ENCODE measurements at places on chromosomes 5 and 9.

- no peak for DNase-seq
These were observed 27.4 kb downstream of the LNPEP start for GRCh38 chr5:96963267-96963666.

DNA sequence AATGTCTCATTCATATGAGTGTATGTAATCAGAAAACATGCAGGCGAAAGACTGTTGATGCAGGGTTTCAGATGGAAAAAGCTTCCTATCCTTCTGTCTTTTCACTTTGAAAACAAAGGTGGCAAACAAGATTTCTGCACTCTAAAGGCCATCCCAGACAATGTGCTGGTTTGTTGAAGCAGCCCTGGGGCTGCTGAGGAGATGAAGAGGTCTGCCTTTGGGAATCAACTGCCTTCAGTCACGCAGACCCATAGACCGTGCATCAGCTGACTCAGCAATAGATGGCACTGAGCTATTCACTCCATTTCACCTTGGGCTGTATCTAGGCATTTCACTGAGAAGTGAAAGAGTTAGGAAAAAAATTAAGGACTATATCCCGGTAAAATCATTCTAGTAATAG, 60.5 kb upstream of the C5orf46 start:
- DNase-seq, result no peak

- no peak for DNase-seq
These were observed 115.7 kb downstream of the SUSD1 start for GRCh38 chr9:112059145-112059965.

DNA sequence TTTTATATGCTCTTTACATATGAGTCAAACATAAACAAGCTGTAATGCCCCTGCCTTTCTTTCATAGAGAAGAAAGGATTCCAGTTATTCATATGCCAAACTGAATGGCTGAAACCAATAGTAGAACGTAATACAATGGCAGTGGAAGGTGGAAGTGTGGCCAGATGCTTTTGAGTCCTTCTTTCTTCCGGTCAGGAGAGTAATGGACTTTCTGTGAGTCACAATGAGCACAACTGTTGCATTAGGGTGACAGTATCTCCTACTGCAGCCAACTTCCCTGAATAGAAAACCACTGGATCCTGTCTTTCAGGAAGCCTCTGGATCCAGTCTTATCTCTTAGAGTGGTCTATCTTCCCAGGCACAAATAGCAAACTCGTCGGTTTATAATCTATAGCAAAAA, 855.2 kb downstream of the MAT2B start:
- no peak for DNase-seq

GRCh38 chr5:77015938-77016569, 14.2 kb upstream of the AGGF1 start:
- peak; percentile 15 for DNase-seq

- no peak for DNase-seq
These were observed 14.2 kb upstream of the NRARP start for GRCh38 chr9:137316012-137316981.

- no peak for DNase-seq
These were observed 547.0 kb downstream of the PDE4D start for GRCh38 chr5:59346514-59346913.

DNA sequence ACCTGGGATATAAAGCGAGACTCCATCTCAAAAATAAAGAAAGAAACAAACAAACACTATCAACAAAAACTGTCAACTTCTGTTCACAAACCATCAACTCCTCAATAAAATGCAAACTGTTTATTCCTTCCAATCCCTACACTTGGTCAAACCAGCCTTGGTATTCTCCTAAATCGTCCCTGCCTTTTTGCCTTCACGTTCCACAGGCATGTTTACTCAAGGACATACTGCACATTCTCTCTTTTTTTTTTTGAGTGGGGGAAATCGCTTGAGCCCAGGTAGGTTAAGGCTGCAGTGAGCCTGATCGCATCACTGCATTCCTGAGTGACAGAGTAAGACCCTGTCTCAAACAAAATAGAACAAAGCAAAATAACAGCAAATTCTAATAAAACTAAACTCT, 13.0 kb downstream of the UBAP2 start:
- no peak for DNase-seq

- no peak for DNase-seq
These were observed 3.1 kb downstream of the ANGPTL2 start for GRCh38 chr9:127119320-127119709.

DNA sequence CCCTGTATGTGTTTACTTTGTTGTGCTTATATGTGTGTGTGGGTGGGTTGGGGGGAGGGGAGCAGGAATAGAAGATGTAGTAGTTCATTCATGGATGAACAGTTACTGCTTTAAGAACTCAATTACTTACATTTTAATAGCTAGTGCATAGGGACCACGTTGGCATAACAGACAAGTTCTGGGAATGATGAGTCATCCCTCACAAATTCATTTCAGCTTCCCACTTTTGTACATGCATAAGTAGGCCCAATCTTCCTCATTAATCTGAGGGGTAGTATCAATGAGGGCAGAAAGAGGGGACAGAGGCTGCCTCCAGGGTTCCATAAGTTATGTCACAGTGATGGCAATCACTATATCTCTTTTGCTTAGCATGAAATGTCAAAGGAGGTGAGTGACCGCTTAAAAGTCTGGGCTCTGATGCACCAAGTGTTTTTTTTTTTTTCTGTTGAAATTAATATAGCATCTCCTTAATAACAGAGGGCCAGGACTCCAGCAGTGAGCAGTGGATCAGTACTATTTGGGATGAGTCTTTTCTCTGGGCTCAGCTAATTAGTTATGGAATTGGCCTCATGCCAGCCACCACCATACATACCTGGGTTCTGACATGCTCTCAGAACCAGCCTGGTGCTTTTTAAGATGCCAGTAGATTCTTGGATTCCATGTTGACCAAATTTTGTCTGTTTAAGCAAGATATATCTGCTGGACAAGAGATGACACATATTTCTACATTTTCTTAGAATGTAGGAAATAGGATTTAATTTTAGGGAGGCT, 37.1 kb downstream of the PRDM6 start:
- no peak for DNase-seq

DNA sequence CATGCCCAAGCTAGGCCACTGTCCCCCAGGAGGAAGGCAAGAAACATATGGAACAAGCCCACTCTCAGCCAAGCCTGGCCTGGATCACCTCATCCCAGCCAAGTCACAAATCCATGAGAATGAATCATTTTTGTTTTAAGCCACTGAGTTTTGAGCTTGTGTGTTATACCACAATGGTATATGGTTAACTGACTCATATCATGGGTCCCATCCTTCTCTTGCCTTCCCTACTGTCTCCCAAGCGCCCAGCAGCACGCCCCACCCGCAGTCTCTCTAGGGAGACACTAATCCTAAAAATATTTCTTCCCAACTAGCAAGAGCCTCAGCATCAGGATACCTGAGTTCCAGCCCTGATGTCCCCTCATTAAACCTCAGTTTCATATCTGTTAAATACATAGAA, 248.1 kb downstream of the CDK5RAP2 start:
- no peak for DNase-seq

- DNase-seq, result no peak
These were observed 87.4 kb upstream of the GNA14 start for GRCh38 chr9:77735494-77735893.

GRCh38 chr5:91500758-91501157, 117.6 kb upstream of the ARRDC3 start:
- no peak for DNase-seq

DNA sequence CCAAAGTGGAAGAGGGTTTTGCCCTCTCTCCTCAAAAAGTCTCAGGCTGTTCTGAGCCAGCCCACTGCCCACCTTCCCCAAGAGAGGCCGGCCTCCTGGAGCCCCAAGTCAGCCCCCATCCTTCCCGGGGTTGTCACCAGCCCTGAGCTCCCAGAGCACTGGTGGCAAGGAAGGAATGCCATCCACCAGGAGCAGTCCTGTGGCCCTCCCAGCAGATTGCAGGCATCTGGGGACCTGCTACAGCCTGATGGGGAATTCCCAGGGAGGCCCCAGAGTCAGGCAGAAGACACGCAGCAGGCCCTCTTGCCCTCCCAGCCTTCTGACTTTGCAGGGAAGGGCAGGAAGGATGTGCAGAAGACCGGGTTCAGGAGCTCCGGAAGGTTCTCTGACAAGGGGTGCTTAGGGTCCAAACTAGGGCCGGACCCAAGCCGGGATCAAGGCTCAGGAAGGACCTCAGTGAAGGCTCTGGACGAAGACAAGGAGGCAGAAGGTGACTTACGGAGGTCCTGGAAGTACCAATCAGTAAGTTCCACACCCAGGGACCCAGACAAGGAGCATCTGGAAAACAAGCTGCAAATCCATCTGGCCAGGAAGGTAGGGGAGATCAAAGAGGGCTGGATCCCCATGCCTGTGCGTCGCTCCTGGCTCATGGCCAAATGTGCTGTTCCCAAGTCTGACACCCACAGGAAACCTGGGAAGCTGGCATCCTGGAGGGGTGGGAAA, 3.7 kb downstream of the SPATA31E1 start:
- DNase-seq, result no peak

- DNase-seq, result no peak
These were observed 11.8 kb downstream of the BRD3 start for GRCh38 chr9:134055981-134056461.

DNA sequence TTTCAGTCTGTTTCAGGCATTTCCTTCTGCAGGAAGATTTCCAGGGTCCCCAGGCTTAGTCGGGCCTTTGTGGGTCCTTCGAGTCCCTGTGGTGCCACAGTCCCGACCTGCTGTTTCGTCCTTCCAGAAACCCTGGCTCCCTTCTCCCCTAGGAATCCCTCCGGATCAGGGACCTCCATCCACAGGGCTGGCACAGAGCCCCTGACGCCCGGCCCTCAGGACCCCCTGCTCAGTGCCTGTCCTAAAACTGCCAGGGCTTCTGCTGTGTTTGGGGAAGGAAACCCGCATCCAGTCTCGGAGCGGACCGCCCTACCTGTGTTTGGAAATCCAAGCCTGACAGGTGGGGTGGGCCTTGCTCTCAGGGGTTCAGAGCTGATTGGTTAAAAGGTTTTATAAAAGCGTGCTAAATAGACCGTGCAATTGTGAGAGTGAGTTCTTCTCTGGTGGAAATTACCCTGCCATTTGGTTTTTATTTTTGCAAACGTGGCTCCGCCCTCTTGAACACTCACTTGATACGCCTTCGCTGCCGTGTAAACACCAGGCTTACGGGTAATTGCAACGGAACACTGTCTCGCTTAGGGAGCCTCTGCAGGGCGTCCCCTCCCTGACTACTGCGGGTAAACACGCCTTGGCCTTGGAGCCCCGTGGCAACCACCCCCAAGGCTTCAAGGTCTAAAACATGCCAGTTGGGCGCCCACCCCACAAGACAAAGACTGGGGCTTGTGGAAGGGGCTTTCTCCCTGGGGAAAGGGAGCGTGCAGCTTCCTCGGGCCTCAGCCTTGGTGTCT, 121.2 kb downstream of the PHF2 start:
- no peak for DNase-seq

GRCh38 chr5:32814141-32814540, 103.0 kb downstream of the NPR3 start:
- DNase-seq, result no peak

DNA sequence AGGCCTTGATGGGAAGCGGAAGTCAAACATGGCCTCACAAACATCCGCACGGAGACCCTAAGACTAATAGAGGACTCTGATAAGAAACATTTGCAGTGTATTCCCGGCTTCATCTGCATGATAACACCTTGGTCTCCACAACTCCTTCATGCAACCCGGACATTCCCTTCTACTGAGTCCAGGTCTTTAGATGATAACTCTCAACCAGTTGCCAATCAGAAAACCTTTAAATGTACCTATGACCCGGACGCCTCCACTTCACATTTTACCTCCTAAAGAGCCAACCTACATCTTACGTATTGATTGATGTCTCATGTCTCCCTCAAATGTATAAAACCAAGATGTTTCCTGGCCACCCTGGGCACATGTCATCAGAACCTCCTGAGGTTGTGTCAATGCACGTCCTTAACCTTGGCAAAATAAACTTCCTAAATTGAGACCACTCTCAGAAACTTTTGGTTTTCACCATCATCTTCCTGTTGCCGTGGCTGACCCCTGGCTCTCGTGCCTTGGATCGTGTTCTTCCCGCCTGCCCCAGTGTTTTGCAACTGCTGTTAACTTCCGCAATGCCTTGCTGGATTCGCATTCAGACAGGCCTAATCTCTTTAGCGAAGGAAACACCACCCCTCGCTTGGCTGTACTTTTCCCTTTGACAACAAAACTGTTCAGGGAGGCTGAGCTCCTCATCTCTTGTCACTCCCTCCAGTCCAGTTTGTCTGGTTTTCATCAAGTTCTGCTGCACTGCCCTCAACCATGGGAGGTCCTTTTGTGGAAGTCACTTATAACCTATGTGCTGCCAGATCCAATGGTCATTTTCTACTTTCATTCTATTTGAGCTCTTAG, 1.1 kb upstream of the DAP start:
- peak; percentile 9 for DNase-seq

GRCh38 chr5:175671013-175671412, 13.1 kb downstream of the HRH2 start:
- no peak for DNase-seq

All from CD4-positive, alpha-beta T cell treated with Interleukin-4 for 1 hour (primary cell).